Placental pericyte (primary cell): ENCODE measurements at places on chromosomes 13 and 19. TPM values are rescaled to one million over a fixed set of nuclear protein-coding genes. Genes with fewer than 3 reads are reported as not detected.

The ZNF491 gene
- 0.22 and 1.6 TPM in 2 replicates for total RNA-seq

The SIGLEC5 gene
- total RNA-seq = not detected in 2 replicates

The GJA3 gene
- total RNA-seq = 1.0 and 3.7 TPM in 2 replicates

The BLOC1S3 gene
- 6.7 and 11.6 TPM in 2 replicates for total RNA-seq

The CEACAM5 gene
- not detected in 2 replicates for total RNA-seq

The NANOS3 gene
- total RNA-seq = 0.43 TPM in 1 of 2 replicates, not detected in the other

The CLEC4M gene
- not detected in 2 replicates for total RNA-seq

The ZNF177 gene
- 0.43 and 0.88 TPM in 2 replicates for total RNA-seq

The PINLYP gene
- 0.66 and 2.4 TPM in 2 replicates for total RNA-seq

The NXNL1 gene
- not detected in 2 replicates for total RNA-seq

The ADGRE2 gene
- total RNA-seq = 1.3 and 8.7 TPM in 2 replicates

The SLAIN1 gene
- total RNA-seq = under 0.01 TPM in 1 of 2 replicates, not detected in the other

The EDNRB gene
- 7.3 and 12.5 TPM in 2 replicates for total RNA-seq

The CCDC194 gene
- 0.22 TPM in 1 of 2 replicates, not detected in the other for total RNA-seq

The FUT3 gene
- not detected in 2 replicates for total RNA-seq

The B3GNT3 gene
- not detected in 2 replicates for total RNA-seq
